ENCODE measurements at places on chromosomes 2 and 18. TPM values are rescaled to one million over a fixed set of nuclear protein-coding genes. Genes with fewer than 3 reads are reported as not detected.
A peak's percentile ranks its signal among the peaks of the same experiment; 100 is the strongest.

The CCDC85A gene
- total RNA-seq, result 5.4 TPM

The DHRS9 gene
- total RNA-seq, result 1.3 TPM

The HSBP1L1 gene
- total RNA-seq, result 25.0 TPM

- no peak overlapping the region for H3K4me3 ChIP-seq
- no peak for DNase-seq
- no peak overlapping the region for H3K27ac ChIP-seq
- no peaks in the 10 kb centered on the region for H3K4me1 ChIP-seq
- H3K36me3 ChIP-seq, result no peaks in the 10 kb centered on the region
Observed at GRCh38 chr18:78670778-78671391, 308.7 kb upstream of the SALL3 start.

DNA sequence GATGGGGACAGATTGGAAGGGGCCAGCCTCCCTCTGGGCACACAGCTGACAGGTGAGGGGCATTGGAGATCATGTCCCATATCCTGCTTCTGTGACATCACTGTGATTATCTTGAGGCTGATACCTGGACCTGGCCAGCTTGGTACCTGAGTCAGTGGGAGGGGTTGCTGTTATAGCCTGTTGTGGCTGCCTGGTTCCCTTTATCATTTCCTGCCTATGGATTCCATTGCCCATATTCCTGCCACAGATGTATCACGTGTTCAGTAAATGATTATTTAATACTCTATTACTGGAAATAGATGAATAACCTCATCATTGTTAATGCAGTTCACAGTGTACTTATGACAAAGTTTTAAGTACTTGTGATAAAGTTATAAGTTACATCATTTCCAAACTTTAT lies 7.8 kb upstream of the SCYGR1 start:
- H3K4me1 ChIP-seq, result no peaks in the 10 kb centered on the region
- no peaks in the 10 kb centered on the region for H3K27me3 ChIP-seq

- H3K36me3 ChIP-seq, result no peaks in the 10 kb centered on the region
- H3K4me3 ChIP-seq, result no peak overlapping the region
- H3K27me3 ChIP-seq, result peaks cover 17% of the 10 kb centered on the region
- H3K27ac ChIP-seq, result no peak overlapping the region
Observed at GRCh38 chr2:133591164-133591563, 22.9 kb upstream of the NCKAP5 start.

DNA sequence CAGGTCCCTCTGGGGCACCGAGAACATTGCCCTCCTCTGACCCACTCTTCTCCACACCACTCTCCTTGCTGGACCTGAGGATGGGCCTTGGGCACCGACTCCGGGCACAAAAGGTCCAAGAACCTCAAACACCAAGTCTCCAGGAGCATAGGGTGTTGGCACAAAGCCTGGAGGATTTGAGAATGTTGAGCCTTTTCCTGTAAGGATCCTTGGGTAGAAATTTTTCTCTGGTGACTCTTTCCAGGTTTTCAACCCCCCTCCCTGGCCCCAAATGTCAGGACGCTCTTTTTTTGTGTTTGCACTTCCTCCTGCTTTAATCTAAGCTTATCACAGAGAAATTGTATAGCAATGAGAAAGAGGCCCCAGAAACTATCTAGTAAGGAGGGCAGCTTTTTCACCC lies 9.2 kb downstream of the SPR start:
- no peak for DNase-seq
- no peaks in the 10 kb centered on the region for H3K36me3 ChIP-seq
- no peaks in the 10 kb centered on the region for H3K4me1 ChIP-seq

GRCh38 chr2:222622910-222623309 lies 33.0 kb downstream of the FARSB start:
- H3K36me3 ChIP-seq, result peaks cover 42% of the 10 kb centered on the region
- H3K27me3 ChIP-seq, result no peaks in the 10 kb centered on the region
- H3K4me1 ChIP-seq, result no peaks in the 10 kb centered on the region
- no peak overlapping the region for H3K4me3 ChIP-seq

- peaks cover 22% of the 10 kb centered on the region for H3K4me1 ChIP-seq
- H3K4me3 ChIP-seq, result peak overlapping the region; percentile 58
- no peaks in the 10 kb centered on the region for H3K36me3 ChIP-seq
- H3K27ac ChIP-seq, result no peak overlapping the region
- peaks cover 6% of the 10 kb centered on the region for H3K27me3 ChIP-seq
- no peak for DNase-seq
Observed at GRCh38 chr18:24862201-24862816, 401.9 kb downstream of the HRH4 start.

GRCh38 chr18:56309104-56309503 lies 329.3 kb downstream of the TXNL1 start:
- H3K27ac ChIP-seq, result no peak overlapping the region
- H3K4me3 ChIP-seq, result no peak overlapping the region
- DNase-seq, result no peak
- no peaks in the 10 kb centered on the region for H3K27me3 ChIP-seq
- peaks cover 37% of the 10 kb centered on the region for H3K4me1 ChIP-seq

DNA sequence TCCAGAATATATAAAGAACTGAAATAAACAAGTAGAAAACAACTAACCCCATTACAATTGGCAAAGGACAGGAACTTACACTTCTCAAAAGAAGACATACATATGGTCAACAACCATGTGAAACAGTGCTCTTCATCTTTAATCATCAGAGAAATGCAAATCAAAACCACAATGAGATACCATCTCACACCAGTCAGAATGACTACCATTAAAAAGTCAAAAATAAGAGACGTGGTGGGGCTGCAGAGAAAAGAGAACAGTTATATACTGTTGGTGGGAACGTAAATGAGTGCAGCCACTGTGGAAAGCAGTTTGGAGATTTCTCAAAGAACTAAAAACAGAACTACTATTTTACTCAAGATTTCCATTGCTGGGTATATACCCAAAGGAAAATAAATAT lies 1696.3 kb upstream of the TMEFF2 start:
- H3K36me3 ChIP-seq, result no peaks in the 10 kb centered on the region
- no peaks in the 10 kb centered on the region for H3K27me3 ChIP-seq
- no peak overlapping the region for H3K4me3 ChIP-seq
- DNase-seq, result no peak
- H3K4me1 ChIP-seq, result peaks cover 5% of the 10 kb centered on the region

DNA sequence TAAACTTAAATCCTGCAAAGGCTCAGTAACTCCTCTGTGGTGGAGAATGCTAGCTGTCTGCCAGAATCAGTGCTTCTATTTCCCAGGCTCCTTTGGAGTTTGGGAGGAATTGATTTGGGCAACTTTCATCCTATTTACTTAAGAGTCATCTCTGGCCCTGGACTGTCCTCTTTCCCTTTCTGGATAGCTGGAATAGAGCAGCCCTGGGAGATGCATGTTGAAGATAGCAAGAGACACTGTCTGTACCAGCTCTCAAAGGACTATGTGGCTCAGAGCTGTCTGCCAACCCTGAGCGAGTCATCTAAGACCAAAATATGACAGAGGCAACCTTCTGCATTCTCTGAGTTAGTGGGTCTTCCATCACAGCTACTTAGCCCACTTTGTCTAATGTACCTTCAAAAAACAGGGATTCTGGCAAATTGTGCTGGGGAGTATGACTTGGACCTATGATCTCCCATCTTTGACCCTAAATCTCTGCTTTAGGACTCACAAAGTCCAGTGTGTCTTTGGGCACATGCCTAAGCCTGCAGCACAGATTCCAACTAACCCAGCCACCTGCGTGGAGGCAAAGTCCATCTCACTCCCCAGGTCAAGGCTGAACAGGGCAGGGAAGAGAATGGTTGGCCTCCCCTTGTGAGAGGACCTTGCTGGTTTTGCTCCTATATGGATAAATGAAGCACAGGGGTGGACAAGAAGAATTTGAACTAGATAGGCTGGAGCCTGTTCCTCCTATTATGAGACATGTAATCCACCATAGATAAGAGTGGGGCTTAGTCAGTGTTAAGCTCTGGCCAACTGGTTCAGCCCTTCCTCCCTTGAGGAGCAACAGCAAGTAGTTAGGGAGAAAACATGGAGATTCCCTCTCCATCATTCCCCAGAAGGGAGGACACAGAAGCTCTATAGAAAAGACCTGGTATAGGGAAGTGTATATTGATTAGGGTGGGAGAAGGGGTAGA lies 99.1 kb upstream of the PELI1 start:
- DNase-seq, result no peak
- no peaks in the 10 kb centered on the region for H3K4me1 ChIP-seq
- H3K27me3 ChIP-seq, result no peaks in the 10 kb centered on the region
- no peak overlapping the region for H3K27ac ChIP-seq

DNA sequence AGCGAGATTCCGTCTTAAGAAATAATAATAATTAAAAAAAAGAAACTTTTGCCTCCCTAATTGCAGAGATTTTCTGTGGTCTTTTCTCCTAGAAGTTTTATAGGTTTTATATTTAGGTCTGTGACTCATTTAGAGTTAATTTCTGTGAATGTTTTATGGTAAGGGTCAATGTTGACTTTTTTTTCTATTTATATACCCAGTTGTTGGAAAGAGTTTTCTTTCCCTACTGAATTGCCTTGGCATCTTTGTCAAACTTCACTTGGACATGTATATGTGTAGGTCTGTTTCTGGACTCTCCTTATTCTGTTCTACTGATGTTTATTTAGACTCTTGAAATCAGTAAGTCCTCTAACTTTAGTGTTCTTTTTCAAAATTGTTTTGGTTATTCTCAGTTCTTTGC lies 5.5 kb downstream of the ZNF512 start:
- peaks cover 10% of the 10 kb centered on the region for H3K4me1 ChIP-seq
- no peak for DNase-seq
- no peak overlapping the region for H3K27ac ChIP-seq
- H3K27me3 ChIP-seq, result no peaks in the 10 kb centered on the region
- H3K36me3 ChIP-seq, result peaks cover 43% of the 10 kb centered on the region
- no peak overlapping the region for H3K4me3 ChIP-seq

GRCh38 chr18:5175378-5175777 lies 21.7 kb downstream of the AKAIN1 start:
- H3K4me1 ChIP-seq, result no peaks in the 10 kb centered on the region
- H3K36me3 ChIP-seq, result no peaks in the 10 kb centered on the region
- H3K27ac ChIP-seq, result no peak overlapping the region
- no peak overlapping the region for H3K4me3 ChIP-seq
- no peak for DNase-seq
- no peaks in the 10 kb centered on the region for H3K27me3 ChIP-seq

DNA sequence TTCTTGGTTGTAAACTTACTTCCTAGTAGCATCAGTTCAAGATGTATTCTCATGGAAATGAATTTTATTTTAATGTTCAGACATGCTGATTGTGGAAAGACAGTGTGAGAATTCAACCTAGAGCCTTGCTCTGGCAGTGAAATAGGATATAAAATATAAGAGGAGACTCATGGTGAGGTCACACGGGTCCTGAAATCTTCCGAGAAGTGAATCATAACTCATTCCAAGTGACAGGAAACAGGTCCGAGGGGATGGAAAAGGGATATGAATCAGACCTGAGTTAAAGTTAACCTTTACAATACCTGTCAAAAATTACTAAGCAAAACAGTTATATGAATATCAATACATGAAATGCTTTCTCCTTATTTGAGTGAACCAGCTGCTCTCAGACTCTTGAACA lies 185.2 kb upstream of the LRRTM1 start:
- H3K27me3 ChIP-seq, result peaks cover 4% of the 10 kb centered on the region
- H3K4me1 ChIP-seq, result peaks cover 5% of the 10 kb centered on the region
- H3K36me3 ChIP-seq, result no peaks in the 10 kb centered on the region
- H3K4me3 ChIP-seq, result no peak overlapping the region

- H3K27me3 ChIP-seq, result no peaks in the 10 kb centered on the region
- H3K4me3 ChIP-seq, result peak overlapping the region; percentile 10
- H3K36me3 ChIP-seq, result no peaks in the 10 kb centered on the region
Observed at GRCh38 chr2:152425765-152426727, 91.1 kb downstream of the FMNL2 start.

- H3K27me3 ChIP-seq, result peaks cover 82% of the 10 kb centered on the region
- no peak for DNase-seq
- peaks cover 6% of the 10 kb centered on the region for H3K36me3 ChIP-seq
- no peak overlapping the region for H3K27ac ChIP-seq
Observed at GRCh38 chr2:144456680-144457079, 63.2 kb downstream of the ZEB2 start.

- no peak overlapping the region for H3K27ac ChIP-seq
- H3K4me3 ChIP-seq, result no peak overlapping the region
- no peak for DNase-seq
- peaks cover 8% of the 10 kb centered on the region for H3K4me1 ChIP-seq
- no peaks in the 10 kb centered on the region for H3K36me3 ChIP-seq
- H3K27me3 ChIP-seq, result peaks cover 3% of the 10 kb centered on the region
Observed at GRCh38 chr2:68742626-68743415, 8.2 kb downstream of the ARHGAP25 start.

GRCh38 chr2:182816866-182817265 lies 49.6 kb downstream of the FRZB start:
- H3K4me1 ChIP-seq, result peaks cover 32% of the 10 kb centered on the region
- no peak for DNase-seq
- H3K36me3 ChIP-seq, result no peaks in the 10 kb centered on the region
- no peak overlapping the region for H3K4me3 ChIP-seq
- no peaks in the 10 kb centered on the region for H3K27me3 ChIP-seq
- no peak overlapping the region for H3K27ac ChIP-seq

GRCh38 chr18:42781298-42781815 lies 334.1 kb downstream of the RIT2 start:
- peaks cover 18% of the 10 kb centered on the region for H3K4me1 ChIP-seq
- no peak for DNase-seq
- no peak overlapping the region for H3K27ac ChIP-seq
- H3K36me3 ChIP-seq, result no peaks in the 10 kb centered on the region

DNA sequence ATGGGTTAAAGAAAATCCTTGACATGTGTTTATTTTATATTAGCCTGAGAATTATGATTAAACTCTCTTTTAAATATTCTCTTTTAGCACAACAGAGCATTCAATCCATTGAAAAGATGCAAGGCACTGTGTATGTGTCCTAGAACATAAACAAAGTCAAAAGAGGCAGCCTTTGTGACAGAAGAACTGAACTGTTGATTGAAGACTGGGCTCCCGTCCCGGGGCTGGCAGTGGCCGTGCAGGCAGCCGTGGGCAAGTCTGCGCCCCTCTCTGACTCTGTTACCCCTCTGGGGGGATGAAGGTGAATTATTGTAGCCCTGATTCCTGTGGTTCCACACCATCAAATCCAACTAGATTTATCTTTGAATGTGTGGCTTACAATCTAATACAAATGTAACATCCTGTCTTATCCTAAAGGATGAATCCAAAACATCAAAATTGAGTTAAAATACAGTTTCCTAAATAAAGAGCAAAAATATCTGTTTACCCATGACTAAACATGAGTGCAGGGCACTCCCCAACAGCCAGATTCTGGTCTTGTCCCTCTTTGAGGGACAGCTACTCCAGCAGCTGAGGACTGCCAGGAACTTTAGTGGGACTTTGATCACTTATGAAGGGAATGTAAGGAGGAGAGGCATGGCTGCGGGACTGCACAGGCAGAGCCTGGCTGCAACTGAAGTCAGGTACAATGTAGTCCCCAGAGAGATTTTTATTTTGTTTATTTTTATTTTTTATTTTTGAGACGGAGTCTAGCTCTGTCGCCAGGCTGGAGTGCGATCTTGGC lies 37.3 kb upstream of the SH3BP4 start:
- H3K27me3 ChIP-seq, result no peaks in the 10 kb centered on the region
- no peaks in the 10 kb centered on the region for H3K36me3 ChIP-seq
- H3K4me3 ChIP-seq, result no peak overlapping the region
- H3K27ac ChIP-seq, result no peak overlapping the region
- H3K4me1 ChIP-seq, result peaks cover 13% of the 10 kb centered on the region

DNA sequence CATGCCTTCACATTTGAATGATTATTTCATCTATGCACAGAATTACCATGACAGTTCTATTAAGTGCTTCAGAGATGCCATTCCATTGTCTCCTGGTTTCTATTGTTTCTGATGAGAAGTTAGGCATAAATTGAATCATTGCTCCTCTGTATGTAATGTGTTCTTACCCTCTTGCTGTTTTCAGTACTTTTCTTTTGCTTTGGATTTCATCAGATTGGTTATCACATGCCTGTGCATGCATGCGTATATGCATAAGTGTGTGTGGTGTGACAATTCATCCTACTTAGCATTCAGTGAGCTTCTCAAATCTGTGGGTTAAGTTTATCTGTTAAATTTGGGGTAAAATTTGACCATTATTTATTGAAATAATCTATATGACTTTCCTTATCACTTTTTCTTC lies 263.3 kb upstream of the RND3 start:
- no peaks in the 10 kb centered on the region for H3K36me3 ChIP-seq
- H3K4me1 ChIP-seq, result no peaks in the 10 kb centered on the region
- H3K4me3 ChIP-seq, result no peak overlapping the region
- no peaks in the 10 kb centered on the region for H3K27me3 ChIP-seq

Data from type B pancreatic cell (in vitro differentiated cells).